ENCODE measurements at places on chromosomes 7 and 10.

DNA sequence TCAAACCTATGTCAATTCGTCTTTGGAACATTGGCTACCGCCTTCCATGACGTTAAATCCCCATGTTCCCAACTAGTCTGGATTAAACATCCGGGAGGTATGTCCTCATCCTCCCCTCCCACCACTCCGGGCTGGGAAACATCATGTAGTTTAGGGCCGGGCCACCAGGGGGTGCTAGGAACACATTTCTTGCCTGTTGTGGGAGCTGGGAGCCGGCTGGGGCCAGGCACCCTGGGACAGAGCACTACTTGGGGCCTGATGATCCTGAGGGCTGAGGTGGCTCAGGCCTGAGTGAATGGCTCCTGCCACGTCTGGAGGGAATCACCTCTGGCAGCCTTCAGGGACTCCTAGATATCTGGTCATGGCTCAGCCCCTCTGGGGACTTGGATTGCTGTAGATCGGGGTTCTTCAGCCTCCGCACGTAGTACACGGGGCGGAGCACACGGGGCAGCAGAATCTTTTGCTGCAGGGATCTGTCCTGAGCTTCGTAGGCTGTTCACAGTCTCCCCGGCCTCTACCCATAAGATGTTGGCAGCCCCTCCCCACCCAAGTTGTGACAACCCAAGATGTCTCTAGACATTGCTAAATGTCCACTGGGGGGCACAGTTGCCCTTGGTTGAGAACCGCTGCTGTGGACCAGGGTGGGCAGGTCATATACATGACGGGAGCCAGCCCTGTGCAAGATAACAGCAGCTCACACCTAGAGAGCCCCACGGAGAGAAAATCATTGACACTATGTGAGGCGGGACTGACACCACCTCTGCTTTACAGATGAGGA is 141.2 kb upstream of the ZNF716 start:
- no peak for DNase-seq

DNA sequence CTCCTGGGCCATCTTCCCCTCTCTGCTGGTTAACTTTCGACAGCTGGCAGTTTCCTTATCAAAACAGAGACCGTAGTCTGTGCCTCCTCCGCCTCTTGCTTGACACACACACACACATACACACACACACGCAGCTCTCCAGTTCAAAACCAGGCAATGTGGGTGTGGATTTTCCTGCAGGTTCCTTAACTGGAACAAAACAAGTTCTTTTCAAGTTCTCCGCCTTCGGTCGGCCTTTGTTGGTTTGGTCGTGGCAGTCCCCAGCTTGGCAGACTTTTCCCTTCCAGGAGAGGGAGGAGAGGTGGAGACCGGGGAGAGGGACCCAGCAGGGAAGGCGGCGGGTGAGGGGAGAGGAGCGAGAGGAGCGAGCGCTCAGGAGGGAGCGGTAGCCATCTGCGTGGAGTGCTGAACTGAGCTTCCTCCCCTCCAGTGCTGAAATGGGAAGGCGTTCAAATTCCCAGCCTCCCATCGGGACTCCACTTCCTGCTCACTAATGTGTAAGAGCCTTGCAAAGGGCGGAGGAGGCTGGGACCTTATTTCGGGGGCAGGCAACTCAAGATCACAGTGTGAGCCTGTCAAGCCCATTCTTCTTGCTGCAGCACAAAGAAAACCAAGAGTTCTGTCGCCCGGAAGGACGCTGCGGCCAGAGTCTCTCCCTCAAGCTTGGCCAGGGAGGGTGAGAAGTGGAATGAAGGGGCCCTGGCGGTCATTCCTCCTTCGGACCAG is 120.6 kb downstream of the PRPF18 start:
- no peak for DNase-seq

DNA sequence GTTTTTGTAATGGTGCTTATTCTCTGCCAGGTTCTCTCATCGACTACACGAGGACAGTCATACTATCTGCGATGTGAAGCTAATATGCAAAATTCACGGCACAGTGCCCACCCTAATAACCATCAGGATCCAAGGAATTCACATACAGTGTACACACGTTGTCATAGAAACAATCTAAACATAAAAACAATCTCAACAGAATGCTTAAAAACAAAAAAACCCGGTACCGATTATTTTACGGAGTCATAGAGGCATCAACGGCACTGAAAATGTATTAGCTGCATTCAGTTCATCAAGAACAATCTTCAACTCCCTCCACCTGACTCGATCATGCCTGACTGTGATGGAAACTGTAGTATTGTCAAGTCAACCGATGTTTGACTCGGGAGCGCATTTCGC is 628 bp downstream of the MRPS33 start:
- no peak for DNase-seq

DNA sequence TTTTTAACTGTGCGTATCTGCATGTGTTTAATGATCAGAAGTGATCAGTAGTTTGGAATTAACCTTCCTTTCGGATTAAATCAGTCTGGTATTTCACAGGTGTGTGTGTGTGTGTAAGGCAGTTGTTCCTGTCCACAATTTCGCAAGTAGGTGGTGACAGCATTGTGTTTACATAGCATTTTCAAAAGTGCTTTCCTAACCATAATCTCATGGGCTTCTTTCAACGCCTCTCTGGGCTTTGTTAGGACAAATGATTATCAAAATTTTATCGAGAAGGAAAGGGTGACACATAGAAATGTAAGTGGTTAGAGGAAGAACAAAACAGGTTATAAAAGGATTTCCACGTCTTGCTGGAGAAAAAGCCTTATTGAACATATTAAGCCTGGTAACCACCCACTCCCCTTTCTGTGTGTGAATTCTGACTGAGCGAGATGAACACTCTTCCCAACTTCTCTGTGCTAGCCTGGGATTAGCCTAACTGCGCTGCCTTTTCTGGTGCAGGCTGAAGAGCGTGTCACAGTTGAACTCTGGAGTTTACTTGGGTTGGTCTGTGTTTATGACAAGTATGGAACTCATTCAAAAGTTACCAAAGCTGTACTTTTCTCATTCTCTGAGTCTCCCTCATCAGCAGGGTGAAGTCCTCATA is 292.3 kb upstream of the PITRM1 start:
- DNase-seq: no peak

DNA sequence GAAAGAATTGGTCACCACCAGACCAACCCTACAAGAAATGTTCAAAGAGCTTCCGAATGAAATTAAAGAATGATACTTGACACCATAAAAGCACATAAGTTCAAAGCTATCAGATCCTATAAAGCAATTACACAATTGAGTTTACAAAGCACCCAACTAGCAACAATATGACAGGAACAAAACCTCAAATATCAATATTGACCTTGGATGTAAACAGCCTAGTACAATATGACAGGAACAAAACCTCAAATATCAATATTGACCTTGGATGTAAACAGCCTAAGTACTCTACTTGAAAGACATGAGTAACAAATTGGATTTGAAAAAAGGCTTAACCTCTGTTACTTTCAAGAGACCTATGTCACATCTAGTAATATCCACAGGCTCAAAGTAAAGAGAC is 1201.4 kb downstream of the XPNPEP1 start:
- DNase-seq: no peak

- no peak for DNase-seq
These were observed 48.9 kb downstream of the FKBP6 start for GRCh38 chr7:73376671-73377412.

- no peak for DNase-seq
These were observed 150.4 kb upstream of the PRPS1L1 start for GRCh38 chr7:18177815-18178660.

DNA sequence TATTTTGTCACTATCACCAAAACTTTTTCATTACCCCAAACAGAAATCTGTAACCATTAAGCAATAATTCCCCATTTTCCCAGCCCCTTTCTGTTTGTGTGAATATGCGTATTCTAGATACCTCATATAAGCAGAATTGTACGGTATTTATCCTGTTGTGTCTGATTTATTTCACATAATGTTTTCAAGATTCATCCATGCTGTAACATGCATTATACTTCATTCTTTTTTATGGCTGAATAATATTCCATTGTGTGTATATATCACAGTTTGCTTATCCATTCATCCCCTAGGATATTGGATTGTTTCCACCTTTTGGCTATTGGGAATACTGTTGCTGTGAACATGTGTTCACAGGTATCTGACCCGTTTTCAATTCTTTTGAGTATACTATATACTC is 26.5 kb downstream of the GALNT11 start:
- no peak for DNase-seq

DNA sequence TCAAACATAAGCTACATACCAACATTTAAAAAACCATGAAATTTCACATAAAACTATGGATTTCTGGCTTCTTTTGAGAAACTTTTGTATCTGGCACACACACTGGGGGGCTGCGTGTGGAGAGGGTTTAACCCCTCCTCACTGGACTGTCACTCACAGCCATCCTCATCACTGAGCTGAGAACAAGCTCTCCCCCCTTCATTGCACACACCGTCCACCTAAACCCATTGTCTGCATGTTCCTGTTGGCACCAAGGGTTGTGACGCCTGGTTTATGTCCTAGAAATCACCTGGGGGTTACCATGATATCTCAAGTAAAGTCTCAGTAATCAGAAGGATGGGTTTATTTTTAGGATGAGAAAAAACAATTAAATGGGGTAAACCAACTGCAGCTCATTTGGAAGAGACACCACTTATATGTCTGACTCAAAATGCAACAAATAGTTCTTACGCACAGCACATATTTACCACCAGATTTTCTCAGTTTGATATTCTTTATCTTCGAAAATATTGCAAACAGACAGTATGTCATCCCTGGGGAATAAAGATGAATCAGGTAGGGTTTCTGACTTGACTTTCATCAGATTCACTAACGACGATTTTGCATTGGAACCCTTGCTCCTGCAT is 218.5 kb upstream of the KLF6 start:
- DNase-seq: no peak

- no peak for DNase-seq
These were observed 65.9 kb downstream of the AUTS2 start for GRCh38 chr7:69663911-69664832.

GRCh38 chr10:35726846-35727245 is 84.8 kb upstream of the FZD8 start:
- DNase-seq: no peak

- no peak for DNase-seq
These were observed 293.0 kb upstream of the IMMP2L start for GRCh38 chr7:111855161-111855841.

GRCh38 chr10:101724446-101724845 is 29.5 kb upstream of the FBXW4 start:
- DNase-seq: no peak

GRCh38 chr7:21507627-21508343 is 35.1 kb upstream of the DNAH11 start:
- DNase-seq: peak; percentile 10

DNA sequence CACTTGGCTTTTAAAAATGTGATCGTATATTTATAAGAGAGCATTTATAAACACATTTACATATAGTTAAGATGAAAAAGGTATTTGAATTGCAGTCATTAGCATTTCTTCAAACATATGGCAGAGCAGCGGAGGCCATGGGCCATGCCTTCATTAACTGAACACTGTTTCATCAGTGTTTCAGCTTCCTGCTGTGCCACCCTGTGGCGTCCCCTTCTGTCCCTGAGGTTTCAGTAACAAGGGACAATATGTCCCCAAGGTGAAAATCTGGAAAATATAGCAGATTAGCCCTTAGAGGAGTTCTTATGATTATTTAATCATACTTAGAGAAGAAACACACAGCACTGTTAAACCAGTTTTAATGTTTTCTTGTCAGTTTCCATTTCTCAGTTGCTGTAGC is 577.8 kb downstream of the ETV1 start:
- DNase-seq: no peak

- DNase-seq: no peak
These were observed 210.5 kb downstream of the CSTF2T start for GRCh38 chr10:51488766-51489408.

- DNase-seq: no peak
These were observed 11.2 kb upstream of the HTR5A start for GRCh38 chr7:155058896-155059295.

DNA sequence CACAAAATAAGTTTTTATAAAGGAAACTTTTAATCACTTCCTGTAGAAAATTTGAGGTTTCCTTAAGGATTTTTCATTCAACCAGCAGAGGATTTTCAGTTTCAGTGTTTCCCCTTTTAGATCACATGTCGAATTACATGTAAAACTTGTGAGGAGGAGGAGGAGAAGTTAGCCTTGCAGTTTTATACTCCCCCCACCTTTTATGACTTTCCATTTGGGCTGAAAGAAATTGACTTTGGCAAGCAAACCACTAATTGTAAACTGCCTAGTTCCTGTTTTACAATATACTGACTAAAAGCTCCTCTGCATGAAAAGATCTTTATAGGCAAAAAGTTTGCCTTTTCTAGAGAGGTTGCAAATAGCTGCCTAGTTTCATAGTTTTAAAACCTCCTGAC is 3.0 kb downstream of the BAMBI start:
- no peak for DNase-seq

GRCh38 chr10:103578782-103579382 is 85.4 kb downstream of the NEURL1 start:
- DNase-seq: no peak

DNA sequence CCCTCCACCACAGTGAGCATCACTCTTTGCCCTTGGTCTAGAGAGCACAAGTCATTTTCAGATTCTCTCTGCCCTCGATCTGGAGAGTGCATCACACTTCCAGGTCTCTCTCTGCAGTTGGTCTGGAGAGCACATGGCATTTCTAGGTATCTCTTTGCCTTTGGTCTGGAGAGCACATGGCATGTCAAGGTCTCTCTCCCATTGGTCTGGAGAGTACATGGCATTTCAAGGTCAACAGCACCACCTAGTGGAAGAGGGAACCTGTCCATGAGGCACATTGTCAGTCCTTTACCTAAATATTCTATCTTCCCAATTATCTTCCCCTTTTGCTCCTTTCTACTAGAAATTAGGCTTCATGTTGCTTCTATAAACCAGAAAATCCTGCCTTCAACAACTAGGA is 1139.4 kb downstream of the XPNPEP1 start:
- no peak for DNase-seq

DNA sequence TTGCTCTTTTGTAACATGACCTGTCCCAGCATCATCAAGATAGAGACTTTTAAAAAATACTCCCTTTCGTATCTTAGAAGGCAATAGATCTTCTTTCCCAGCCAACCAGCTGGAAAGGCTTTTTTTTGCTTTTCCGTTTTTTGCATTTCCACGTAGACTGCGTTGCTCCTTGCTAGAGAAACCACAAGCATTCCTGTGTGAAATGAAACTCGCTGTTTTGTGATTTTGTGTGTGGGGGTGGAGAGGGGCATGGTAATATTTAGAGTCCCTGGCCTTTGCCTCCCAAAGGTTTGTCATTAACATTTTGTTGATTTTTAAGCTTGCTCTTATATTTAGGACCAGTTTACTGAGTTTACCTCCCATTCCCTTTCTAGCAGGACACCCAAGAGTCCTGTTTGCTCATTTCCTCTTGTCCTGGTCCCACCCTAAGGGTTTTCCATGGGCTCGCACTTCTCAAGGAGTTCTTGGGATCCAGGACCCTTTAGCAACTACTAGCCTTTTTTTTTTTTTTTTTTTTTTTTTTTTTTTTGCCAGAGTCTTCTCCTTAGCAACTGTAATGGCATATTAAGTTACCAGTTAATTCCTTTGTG is 243.6 kb downstream of the BICC1 start:
- no peak for DNase-seq

- DNase-seq: no peak
These were observed 238.4 kb upstream of the MKI67 start for GRCh38 chr10:128364631-128365030.
